Activated naive CD8-positive, alpha-beta T cell treated with anti-CD3 and anti-CD28 coated beads, Interleukin-2, amount 50 U/mL, for 16 hours (primary cell): ENCODE measurements at places on chromosomes 12 and 14.

DNA sequence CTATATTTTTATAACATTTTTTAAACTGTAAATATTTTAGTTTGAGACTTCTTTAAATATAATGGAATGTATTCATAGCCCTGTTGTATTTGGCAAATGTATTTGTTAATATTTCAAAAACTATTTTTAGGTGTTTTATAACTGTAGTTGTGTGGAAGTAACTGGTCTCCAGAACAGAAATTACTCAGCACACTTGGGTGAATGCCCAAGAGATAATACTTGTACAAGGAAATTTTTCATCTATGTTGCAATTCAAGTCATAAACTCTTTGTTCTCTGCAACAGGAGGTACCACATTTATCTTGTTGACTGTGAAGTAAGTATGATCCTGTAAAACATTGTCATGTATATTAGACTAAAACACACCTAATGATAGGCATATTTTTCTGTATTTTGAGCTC lies 72.8 kb downstream of the SLCO1B3 start:
- no peak for DNase-seq

GRCh38 chr14:70333289-70333688 lies 26.2 kb downstream of the COX16 start:
- DNase-seq, result no peak

- DNase-seq, result peak; percentile 80
These were observed 15.7 kb downstream of the SIVA1 start for GRCh38 chr14:104768437-104769323.

DNA sequence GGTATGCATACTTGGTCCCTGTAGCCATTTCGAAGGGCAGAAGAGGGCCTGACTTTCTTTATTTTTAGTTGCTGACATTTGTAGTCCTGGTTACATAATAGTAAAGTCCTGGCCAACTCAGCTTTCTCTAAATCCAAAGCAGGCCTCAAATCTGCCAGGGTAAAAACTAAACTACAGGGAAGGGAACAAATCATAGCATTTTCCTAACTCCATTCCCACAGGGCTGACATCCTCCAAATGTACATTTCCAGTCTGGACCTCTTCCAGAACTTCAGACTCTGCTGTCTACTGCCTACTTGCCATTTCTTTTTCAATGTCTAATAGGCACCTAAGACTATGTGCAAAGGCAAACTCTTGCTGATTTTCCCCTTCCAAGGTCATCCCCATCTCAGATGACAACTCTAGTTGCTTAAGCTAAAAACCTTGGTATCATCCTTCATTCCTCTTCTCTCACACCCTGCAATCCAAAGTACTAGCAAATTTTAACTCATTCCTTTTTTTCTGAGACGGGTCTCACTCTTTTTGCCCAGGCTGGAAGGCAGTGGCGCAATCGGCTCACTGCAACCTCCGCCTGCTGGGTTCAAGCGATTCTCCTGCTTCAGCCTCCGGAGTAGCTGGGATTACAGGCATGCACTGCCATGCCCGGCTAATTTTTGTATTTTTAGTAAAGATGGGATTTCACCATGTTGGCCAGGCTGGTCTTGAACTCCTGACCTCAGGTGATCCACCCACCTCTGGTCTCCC lies 2.0 kb downstream of the DDIT3 start:
- DNase-seq, result no peak

DNA sequence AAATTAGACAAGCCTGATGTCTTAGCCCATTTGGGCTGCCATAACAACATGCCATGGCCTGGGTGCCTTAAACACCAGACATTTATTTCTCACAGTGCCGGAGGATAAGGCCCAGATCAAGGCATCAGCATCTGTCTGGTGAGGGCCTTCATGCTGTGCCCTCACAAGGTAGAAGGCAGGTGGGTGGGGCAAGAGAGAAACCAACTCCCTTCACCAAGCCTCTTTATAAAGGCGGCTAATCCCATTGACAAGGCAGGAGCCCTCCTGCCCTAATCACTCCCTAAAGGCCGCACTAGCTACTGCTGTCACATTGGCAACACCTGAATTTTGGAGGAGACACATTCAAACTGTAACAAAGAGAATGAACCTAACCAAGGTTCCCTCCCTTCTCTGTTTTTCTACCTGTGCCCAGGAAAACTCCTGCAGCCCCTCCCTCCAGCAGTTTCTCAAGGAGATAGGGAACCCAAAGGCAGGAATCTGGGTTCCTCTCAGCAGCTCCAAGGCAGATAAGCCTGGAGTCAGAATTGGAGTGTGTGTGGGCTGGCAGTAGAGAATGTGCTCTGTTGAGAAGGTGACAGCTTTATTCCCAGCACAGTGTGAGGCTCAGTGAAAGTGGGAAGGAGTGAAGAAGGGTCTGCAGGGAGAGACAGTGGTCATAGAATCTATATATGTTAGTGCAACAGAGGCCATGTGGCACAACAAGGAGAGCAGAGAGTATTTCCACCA lies 21.7 kb upstream of the GPATCH2L start:
- DNase-seq, result no peak

GRCh38 chr14:72844524-72844923 lies 49.4 kb downstream of the DPF3 start:
- no peak for DNase-seq

GRCh38 chr14:58942516-58942915 lies 246.0 kb upstream of the DAAM1 start:
- no peak for DNase-seq

DNA sequence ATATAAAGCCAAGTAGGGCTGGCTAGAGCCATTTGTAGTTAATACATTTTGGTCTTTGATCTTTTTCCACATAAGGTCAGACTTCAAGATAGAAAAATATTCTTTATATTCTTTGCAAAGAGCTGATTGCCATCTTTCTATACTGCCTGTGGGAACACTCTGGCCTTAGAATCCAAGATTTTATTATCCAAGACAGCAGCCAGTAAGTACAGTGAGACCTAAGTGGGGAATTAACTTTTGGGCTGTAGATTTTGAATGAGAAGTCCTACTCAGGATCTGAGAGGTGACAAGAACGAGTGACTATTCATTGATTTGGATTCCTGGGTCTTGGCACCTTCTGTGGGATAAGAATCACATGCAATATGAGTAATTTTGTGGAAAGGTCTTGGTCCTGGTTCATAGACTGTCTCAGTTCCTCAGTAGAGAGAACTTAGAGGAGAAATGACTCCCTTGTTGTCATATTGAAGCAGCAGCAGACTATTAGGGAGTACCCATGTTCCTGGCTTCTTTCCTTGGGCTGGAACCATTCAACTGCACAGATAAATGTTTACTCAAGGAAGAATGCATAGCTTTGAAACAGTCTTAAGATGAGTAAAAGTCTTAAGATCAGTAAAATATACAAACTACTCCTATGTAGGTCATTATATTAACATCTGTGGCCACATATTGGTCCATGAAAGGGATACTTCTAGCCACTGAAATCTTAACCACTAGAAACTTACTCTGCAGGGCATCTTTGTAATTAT lies 353.8 kb downstream of the RAD51B start:
- DNase-seq, result no peak

DNA sequence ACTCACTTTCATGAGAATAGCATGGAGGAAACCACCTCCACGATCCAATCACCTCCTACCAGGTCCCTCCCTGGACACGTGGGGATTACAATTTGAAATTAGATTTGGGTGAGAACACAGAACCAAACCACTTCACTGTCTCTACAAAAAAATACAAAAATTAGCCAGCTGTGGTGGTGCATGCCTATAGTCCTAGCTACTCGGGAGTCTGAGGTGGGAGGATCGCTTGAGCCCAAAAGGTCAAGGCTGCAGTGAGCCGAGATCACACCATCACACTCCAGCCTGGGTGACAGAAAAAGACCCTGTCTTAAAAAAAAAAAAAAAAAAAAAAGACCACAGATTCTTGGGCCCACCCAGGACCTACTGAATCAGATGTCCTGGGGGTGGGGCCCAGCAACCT lies 28.3 kb downstream of the BRI3BP start:
- DNase-seq, result no peak

DNA sequence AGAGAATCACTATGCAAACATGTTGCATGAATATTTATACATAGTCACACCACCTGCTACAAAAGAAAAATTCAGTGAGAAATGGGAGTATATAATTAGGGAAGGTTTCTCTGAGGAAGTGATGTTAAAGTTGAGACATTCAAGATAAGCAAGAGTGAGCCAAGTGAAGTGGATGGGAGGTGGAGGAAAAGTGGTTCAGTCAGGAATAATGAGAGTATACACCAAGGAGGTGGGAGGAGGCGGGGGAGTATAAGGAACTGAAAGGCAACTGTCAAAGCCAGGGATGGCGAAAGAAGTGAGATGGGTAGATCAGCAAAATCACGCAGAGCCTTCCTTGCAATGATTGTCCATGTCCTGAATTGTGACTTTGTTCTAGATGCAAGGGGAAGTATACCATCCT lies 33.7 kb downstream of the PRKD1 start:
- no peak for DNase-seq
